Left cardiac atrium (tissue), 4 donors: ENCODE measurements at places on chromosomes 2 and 18.

GRCh38 chr18:74113711-74114110 lies 33.9 kb downstream of the FBXO15 start:
- DNase-seq: no peak

- DNase-seq: no peak
Measured at GRCh38 chr2:7609974-7610373, 692.8 kb downstream of the RNF144A start.

- peak; percentile 3 for DNase-seq
Measured at GRCh38 chr2:1660656-1661640, 83.4 kb downstream of the PXDN start.

GRCh38 chr2:79087785-79088364 lies at the start of gene REG1B:
Gene REG1B (minus strand): TSS chr2:79087993. CDS start chr2:79087612, 381 bp downstream.
- no peak for DNase-seq

DNA sequence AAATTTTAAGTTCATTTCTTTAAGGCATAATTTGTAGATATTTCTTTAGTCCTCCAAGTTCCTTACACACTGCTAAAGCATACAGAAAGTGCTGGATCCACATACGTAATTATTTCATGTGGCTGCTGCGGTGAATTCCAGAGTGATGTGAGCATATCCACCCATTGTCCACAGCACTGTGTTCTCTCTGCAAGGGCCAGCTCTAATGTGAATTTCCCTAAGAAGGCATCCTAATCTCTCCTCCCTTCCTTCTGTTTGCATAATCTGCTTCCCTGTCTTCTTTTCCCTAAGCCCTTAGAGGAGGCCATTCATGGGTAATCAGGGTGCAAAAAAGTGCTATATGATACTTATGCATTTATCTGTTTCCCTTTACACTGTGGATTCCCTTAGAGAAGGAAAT lies 57.2 kb downstream of the COBLL1 start:
- DNase-seq: no peak

DNA sequence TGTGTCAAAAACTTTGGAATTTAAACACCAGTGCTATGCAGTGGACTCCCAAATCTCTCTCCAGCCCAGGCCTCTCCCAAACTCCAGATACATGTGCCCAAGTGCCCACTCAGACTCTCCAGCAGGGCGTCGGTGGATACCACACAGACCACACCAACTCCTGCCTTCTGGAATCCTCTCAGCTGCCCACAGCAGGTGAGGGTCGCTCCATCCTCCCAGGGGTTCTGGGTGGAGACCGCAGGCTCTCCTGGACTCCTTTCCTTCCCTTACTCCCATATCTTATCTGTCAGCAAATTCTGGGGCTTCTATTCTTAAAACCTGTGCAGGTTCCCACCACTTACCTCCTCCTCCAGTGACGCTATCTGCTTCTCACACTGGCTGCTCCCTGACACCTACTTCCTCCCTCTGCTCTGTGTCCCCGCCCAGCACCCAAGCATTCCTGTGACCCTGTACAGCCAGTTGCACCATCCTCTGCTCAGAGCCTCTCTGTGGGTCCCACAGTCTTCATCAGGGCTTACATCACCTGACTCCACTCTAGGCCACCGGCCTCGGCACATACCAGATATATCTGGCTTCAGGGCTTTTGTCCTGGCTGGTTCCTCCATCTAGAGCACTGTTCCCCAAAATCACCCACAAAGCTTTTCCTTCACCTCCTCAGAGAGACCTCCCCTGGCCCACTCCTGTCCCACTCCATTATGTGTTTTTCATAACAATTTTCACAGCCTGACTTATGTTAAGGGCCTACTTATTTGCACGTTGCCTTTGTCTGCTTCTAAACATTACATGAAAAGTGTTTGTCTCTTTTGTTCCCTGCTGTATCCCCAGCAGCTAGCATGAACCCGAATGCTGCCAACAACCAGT lies 2.6 kb upstream of the IMP4 start:
- no peak for DNase-seq

GRCh38 chr2:177724398-177725287 lies 332.1 kb downstream of the AGPS start:
- peak; percentile 41 for DNase-seq

DNA sequence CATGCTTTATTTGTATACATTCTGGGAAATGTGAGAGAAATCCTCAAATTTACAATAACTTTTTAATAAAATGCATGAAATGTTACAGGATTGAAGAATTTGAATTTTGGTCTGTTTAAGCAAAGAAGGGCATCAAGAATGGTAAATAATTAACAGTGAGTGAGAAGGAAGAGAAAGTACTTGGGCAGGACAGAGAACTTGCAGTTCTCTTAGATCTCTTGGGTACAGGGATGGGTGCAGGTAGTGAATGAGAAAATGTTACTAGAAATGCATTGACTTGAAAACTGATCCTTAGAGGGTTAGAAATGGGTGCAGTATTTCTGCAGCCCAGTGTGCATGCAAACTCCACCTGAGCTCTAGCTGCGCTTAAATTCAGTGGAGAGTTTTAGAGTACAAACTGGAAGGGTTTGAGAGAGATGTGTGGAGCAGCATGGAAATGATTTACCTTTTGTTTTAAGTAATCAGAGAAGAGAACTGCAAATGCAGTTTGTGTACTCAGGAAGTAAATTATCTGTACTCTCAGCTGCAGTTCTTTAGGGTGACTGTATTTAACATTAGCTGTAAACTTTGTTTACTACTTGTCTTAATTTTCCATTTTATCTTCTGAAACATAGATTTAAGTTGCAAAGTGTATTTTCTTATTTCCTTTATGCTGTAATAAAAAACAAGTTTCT lies 51.0 kb upstream of the RAB27B start:
- no peak for DNase-seq

DNA sequence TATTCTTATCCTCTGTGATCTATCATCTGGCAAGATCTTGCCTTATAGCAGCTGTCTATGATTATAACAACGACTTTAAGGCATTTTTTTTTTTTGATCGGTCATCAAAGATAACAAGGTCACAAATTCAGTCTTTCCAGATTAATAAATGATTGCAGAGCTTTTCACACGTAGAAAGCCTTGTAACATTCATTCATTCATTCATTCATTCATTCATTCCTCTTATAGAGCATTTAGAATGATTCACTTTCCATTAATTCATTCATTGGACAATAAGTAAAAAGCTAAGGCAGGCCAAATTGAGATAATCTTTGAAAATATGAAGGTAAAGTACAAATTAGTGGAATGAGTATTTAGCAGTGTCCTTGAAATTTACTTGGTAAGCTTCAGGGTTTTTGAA lies 223.7 kb downstream of the NUP35 start:
- no peak for DNase-seq

- no peak for DNase-seq
Measured at GRCh38 chr2:12750166-12750905, 33.6 kb downstream of the TRIB2 start.

- DNase-seq: no peak
Measured at GRCh38 chr2:160306985-160307384, 106.9 kb upstream of the ITGB6 start.

- DNase-seq: no peak
Measured at GRCh38 chr18:63890950-63891304, 3.4 kb downstream of the SERPINB2 start.

- DNase-seq: peak; percentile 19
Measured at GRCh38 chr2:241762933-241763369, 13.7 kb upstream of the GAL3ST2 start.

- DNase-seq: no peak
Measured at GRCh38 chr2:98869870-98870269, 66.2 kb downstream of the CRACDL start.

DNA sequence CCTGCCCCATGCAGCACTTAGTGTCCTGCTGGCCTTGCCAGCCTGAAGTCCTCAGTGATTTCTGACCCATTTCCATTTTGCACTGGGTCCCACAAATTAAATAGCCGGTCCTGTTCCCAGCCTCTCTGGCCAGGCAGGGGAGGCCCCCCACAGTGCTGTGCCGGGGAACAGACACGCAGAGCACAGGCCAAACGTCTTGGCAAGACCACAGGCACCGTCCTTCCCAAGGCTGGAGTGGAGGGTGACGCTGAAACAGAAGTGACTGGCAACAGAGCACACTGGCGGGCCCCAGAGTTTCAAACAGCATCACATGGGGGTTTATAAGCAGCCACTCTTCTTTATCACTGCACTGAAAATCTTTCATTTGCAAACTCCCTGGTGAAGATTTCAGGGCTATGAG lies 52.2 kb downstream of the EDAR start:
- DNase-seq: no peak

DNA sequence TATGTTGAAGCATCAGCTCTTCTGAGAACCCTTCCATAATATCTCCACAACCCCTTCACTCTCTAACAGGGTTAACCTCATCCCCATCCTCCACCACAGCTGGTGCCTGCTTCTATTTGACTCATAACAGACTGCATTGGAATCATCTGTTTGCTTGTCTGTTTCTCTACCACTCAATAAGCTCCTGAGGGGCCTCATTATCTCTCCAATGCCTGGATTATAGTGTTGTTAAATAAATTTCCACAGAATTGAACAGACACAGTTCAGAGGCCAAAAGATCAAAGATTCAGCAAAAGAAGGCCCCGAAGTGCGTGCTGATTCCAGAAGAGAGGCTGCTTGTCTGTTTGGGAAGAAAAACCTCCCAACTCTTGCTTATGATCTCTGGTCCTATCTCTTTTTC lies 33.7 kb upstream of the FAM98A start:
- DNase-seq: no peak

GRCh38 chr2:118202707-118203303 lies 114.5 kb downstream of the INSIG2 start:
- DNase-seq: peak; percentile 37

GRCh38 chr2:136497709-136498108 lies 267.6 kb upstream of the THSD7B start:
- DNase-seq: no peak

GRCh38 chr2:328761-329160 lies 40.9 kb upstream of the ALKAL2 start:
- no peak for DNase-seq

- no peak for DNase-seq
Measured at GRCh38 chr2:863732-864450, 86.8 kb upstream of the SNTG2 start.
